Activated CD4-positive, alpha-beta memory T cell treated with anti-CD3 and anti-CD28 coated beads for 36 hours (primary cell): ENCODE measurements at places on chromosomes 16 and 17. TPM values are rescaled to one million over a fixed set of nuclear protein-coding genes. Genes with fewer than 3 reads are reported as not detected.

Gene SULT1A3
- 14.2 TPM for total RNA-seq

Gene SLC12A3
- total RNA-seq: not detected

Gene CEMP1
- total RNA-seq: not detected

Gene KRT25
- not detected for total RNA-seq

Gene CSH2
- total RNA-seq: not detected

Gene IRX5
- not detected for total RNA-seq

Gene CDYL2
- 34.1 TPM for total RNA-seq

Gene PHKB
- 27.6 TPM for total RNA-seq

Gene IKZF3
- total RNA-seq: 52.0 TPM

Gene KCNG4
- not detected for total RNA-seq

Gene CCL2
- not detected for total RNA-seq

Gene RUNDC3A
- total RNA-seq: not detected

Gene CCL17
- 1.6 TPM for total RNA-seq
